ENCODE measurements at places on chromosomes 5 and 9. TPM values are rescaled to one million over a fixed set of nuclear protein-coding genes. Genes with fewer than 3 reads are reported as not detected.

GRCh38 chr5:72920690-72921502 is 34.9 kb upstream of the FCHO2 start:
- no peak for DNase-seq

- no peak for DNase-seq
Measured at GRCh38 chr5:73253047-73253660, 80.2 kb downstream of the TMEM174 start.

GRCh38 chr9:122991370-122991830 is 42.1 kb upstream of the GPR21 start:
- DNase-seq: no peak

- no peak for DNase-seq
Measured at GRCh38 chr9:130933114-130934046, 5.7 kb downstream of the FIBCD1 start.

GRCh38 chr5:31561946-31562345 is 29.8 kb downstream of the C5orf22 start:
- DNase-seq: no peak

GRCh38 chr9:13569602-13570067 is 290.1 kb upstream of the MPDZ start:
- no peak for DNase-seq

DNA sequence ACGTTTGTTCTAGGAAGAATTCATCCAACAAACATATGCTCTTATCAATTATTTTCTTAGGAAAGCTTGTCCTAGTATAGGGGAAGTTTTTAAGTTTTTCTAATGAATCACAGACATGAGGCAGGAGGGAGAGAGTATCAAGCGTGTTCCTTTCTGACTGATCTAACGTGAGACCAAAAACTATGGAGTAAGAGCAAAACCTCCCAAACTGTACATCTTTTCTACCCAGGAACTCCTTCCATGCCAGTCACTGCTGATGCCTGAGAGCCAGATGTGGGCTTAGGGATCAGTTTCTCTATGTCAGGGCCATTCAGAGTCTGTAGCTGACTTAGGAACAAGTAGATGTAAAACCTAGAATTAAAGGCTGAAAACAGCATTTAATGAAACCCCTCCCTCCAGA is 51.7 kb upstream of the NFIB start:
- no peak for DNase-seq

- no peak for DNase-seq
Measured at GRCh38 chr5:1546556-1546955, 22.8 kb upstream of the LPCAT1 start.

- DNase-seq: no peak
Measured at GRCh38 chr9:133788045-133788818, 50.1 kb upstream of the SARDH start.

- no peak for DNase-seq
Measured at GRCh38 chr9:111668026-111668573, 6.7 kb downstream of the GNG10 start.

DNA sequence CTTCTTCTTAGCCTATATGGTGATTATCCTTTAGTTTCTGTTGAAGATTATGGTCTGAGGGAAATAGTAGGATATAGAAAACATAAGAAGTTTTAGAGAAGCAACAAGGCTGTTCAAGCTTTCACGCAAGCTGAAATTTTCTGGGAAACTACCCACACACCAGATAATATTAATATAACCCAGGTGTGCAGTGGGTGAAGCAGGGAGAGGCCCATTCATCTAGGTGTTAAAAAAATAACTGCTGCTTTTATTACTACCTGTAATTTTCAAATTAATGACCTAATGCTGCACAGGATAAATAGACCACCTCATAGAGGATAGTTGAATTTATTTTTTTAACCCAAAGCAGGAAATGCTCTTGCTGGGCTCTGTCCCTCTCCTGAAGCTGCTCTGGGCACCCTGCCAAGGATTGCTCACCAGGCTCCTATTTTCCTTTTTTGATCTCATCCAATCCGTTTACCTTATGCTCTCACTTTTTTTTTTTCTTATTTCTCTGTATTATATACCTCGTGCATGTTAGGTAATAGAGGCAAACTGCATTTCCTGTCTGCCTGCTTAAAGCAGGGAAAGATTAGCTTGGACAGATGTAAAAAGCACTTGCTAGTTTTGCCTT is 124.3 kb upstream of the SLC12A2 start:
- DNase-seq: no peak

GRCh38 chr9:72462340-72462739 is 59.1 kb upstream of the TMC1 start:
- no peak for DNase-seq

GRCh38 chr9:70563431-70564204 is 149.2 kb upstream of the KLF9 start:
- DNase-seq: no peak

DNA sequence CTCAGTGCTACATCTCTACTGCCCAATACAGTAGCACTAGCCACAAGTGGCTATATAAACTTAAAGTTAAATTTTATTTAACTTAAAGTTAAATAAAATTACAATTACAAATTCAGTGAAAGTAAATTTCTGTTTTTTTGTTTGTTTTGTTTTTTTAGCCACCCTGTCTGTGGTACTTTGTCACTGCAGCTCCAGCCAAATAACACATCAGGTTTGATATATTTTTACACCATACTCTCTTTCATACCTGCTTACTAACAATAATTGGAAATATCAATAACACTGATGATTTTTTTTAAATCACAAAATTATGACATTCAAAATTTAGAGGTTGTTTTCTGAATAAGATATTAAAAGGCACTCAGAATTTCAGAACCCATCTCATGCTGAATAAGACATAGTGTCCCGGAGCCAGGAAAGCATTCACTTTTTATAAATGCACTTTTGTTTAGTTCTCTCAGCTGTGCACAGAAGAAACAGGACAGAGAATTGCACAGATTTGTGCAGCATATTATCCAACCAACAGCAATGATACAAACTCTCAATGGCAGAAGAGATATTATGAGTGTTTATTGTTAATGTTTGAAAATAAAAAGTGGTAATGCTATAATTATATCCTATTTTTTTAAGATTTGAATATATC is 92.6 kb downstream of the EDIL3 start:
- DNase-seq: no peak

- DNase-seq: no peak
Measured at GRCh38 chr5:132257131-132258101, at the start of gene PDLIM4. TSS of gene PDLIM4 (plus strand) at chr5:132257696. CDS start at chr5:132257735, 39 bp downstream.

GRCh38 chr5:1662559-1663085 is 137.0 kb downstream of the MRPL36 start:
- no peak for DNase-seq

GRCh38 chr5:91595424-91595823 is 212.3 kb upstream of the ARRDC3 start:
- no peak for DNase-seq

- DNase-seq: no peak
Measured at GRCh38 chr5:145975361-145976066, 39.1 kb downstream of the SH3RF2 start.

GRCh38 chr9:127027694-127028093 is 94.7 kb downstream of the ANGPTL2 start:
- no peak for DNase-seq

- DNase-seq: no peak
Measured at GRCh38 chr9:127186806-127187205, 64.4 kb upstream of the ANGPTL2 start.

- no peak for DNase-seq
Measured at GRCh38 chr9:19231126-19231903, 822 bp downstream of the DENND4C start.

DNA sequence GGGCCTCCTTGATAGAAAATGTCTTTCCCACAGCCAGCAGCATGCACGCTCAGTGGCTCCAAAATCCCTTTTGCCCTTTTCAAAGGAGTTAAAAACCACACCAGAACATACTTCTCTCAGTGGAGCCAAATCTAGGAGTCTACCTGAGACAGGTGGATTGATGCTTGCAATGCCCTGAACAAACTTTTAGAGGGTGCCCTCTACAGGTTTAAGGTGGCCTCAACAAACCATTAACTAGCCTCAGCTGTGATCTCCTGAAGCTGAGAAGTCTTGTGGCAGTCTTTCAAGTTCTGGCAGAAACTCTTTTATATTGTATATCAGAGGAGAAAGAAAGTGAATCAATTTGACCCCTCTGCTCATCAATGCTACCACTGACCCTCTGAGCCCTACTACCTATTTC is 125.4 kb downstream of the MED27 start:
- no peak for DNase-seq

DNA sequence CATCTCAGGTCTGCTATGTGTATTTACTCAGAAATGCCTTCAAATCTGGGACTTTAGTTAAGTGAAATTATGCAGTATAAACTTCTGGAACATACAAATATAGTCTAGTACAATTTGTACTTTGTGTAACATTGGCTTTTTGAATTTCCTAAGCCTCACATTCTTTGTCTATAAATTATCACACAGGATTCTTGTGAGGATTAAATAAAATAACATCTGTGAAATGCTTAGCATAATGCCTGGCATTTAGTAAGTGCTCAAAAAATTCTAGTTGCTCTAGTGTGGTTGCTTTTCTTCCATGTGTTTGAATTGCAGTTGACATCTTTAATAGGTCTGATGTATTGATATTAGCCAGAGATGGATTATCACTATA is 2.6 kb downstream of the HMMR start:
- DNase-seq: no peak

GRCh38 chr5:176652136-176652535 is 4.9 kb downstream of the TSPAN17 start:
- no peak for DNase-seq

DNA sequence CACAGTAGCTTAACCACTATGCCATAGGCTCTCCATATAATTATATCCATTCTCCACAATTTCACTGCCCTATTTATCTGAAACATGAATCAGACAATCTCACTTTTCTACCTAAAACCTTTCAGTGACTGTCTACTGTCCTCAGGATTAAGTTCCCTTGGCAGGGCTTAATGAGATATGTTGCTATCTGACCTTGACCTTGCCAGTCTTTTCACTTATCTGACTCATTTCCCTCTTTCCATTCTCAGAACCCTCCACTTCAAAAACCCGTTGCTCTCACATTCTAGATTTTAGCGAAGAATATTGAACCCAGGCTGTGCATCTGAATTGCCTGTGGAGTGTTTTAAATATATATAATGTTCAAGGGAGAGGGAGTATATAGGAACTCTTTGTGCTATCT is 452.1 kb upstream of the MPDZ start:
- no peak for DNase-seq

- DNase-seq: no peak
Measured at GRCh38 chr9:134885001-134885678, 4.5 kb downstream of the FCN2 start.

DNA sequence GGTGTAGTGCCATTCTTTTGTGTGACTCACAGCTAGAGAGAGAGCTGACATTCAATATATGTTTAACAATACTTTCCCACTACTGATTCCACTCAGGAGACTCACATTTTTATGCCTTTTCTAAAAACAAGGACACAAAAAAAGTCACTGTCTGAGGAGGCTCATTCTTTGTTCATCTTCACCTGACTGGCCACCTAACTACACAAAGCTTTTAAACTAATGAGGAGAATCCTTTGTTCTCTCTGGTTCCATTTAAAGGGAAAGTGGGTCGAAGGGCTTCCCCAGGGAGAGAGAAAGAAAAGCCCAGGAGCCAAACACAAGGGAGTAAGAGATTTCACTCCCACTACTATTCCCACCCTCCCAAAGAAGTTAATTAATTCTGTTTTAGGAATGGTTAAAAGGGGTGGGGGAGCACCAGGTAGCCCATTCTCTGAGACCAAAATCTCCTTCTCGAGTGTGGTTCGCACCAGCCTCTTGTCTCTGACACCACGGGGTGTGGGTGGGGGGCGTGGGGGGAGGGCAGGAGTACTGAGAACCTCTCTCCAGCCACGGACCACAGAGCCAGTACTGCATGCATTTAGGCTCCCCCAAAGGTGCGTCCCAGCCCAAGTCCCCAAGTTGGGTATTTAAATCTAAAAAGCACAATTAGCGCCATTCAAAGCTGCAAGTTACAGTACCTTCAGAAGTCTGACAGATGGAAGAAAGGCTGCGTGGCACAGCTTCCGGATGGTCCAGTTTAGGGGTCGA is 747 bp downstream of the TRPM3 start:
- no peak for DNase-seq

DNA sequence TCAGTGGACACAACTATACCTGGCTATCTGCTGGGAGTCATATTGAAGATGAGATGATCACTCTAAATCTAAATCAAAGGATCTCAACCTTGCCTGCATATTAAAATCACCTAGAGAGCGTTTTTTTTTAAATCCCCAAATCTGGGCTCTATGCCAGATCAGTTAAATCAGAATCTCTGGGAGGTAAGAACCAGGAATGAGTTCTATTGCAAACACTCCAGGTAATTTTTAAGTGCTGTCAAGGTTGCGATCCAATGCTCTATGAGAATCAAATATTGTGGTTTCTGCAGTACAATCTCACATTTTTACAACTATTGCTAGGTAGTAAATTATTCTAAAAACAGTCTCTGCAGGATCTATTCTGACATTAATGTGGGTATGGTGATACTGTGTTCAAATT is 202.3 kb upstream of the OR13F1 start:
- no peak for DNase-seq

DNA sequence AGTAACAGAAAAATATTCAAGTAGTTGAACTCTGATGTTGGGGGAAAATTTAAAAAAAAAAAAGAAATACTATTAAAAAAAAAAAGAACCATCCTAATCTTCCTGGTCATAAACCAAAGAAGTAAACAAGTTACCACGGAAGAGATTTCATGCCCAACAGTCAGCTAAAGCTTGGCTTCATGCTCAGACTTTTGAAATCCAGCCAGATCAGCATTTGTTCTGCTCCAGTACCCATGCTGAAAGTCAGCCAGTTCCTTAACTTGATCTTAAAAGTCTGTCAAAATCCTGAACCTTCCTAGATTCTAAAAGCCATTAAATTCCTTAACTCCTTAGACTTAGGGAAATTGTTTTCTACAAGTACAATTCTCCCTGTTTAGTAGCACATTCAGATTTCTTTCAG is 908.7 kb upstream of the CDH9 start:
- no peak for DNase-seq

- DNase-seq: no peak
Measured at GRCh38 chr5:94693845-94694370, 75.4 kb downstream of the SLF1 start.

Gene NRARP
- polyA plus RNA-seq: 3.8 TPM

Gene IL5
- polyA plus RNA-seq: 0.29 TPM

Gene BARHL1
- polyA plus RNA-seq: not detected

Gene PSD2
- polyA plus RNA-seq: 0.19 TPM

Gene SMIM33
- polyA plus RNA-seq: not detected

Gene DDX4
- 0.06 TPM for polyA plus RNA-seq

Gene RASEF
- polyA plus RNA-seq: 0.43 TPM

Gene LCN6
- polyA plus RNA-seq: 0.18 TPM

Gene TSSK1B
- polyA plus RNA-seq: 0.13 TPM

Gene CNTLN
- polyA plus RNA-seq: 7.4 TPM

Gene PCDHGC5
- polyA plus RNA-seq: 0.78 TPM

Gene CNTNAP3
- polyA plus RNA-seq: 2.8 TPM
